ENCODE measurements at places on chromosomes 7 and 10.

- no peak for DNase-seq
Measured at GRCh38 chr10:24989867-24990266, 26.1 kb downstream of the ENKUR start.

DNA sequence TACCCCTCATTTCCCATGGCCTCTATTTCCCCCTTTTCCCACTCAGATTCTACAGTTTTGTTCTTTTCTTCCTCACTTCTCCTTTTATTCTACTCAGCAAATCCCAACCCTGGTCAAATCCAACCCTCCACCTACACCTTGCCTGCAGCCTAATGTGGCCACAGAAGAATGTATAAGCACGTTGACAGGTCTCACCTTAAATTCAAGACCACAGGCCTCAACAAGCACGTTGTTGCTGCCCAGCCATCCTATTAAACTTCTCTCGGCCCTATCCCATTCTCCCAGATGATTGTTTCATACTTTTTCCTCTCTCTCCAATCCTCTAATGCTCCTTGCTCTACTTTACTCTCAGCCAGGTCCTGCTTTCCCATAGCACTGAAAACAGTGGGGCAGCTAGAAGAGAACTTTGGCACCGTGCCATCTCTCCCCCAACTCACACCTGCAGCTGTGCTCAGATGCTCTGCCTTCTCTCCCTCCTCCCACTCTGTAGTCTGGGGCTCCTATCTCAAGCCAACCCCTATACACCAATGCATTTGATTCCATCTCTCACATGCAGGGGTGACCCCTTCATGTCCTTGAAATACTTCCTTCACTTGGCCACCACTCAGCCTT lies 6.8 kb upstream of the EIF3A start:
- no peak for DNase-seq

DNA sequence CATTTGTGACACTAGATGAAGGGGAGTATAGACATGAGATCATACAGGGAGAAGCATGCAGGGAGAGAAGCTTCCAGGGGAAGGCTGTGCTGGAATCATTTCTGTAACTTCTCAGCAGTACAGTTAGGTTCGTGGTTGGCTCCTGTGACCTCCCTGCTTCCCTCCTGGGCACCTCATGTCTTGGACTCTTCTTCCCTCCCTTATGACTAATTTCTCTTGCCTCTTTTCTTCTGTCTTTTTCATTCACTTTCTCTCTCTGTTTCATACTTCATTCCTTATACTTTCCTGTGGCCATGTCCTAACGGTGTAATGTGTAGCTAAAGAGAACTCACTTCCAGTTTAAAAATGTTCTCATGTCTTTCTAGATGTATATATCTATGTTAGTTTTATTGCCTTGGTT lies 19.1 kb upstream of the HKDC1 start:
- no peak for DNase-seq

DNA sequence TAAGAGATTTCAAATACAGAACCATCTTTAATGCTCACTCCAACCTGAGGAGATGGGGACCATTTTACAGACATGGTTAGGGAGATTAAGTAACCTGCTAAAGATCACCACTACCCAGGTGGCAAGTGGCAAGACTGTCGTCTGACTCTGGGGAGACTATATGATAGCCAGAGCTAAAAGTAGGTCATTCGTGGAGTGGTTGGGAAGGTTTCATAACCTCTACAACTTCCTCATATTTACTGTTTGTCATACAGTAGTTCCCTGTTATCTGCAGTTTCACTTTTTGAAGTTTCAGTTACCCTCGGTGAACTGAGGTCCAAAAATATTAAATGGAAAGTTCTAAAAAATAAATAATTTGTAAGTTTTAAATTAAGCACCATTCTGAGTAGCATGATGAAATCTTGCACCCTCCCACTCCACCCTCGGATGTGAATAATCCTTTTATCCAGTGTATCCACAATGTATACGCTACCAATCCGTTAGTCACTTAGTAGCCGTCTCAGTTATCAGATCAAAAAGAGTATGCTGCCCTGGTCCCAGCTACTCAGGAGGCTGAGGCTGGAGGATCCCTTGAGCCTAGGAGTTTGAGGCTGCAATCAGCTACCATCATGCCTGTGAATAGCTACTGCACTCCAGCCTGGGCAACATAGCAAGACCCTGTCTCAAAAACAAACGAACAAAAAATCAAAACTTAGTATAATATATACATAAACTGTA lies 14.9 kb upstream of the LGI1 start:
- DNase-seq: no peak

DNA sequence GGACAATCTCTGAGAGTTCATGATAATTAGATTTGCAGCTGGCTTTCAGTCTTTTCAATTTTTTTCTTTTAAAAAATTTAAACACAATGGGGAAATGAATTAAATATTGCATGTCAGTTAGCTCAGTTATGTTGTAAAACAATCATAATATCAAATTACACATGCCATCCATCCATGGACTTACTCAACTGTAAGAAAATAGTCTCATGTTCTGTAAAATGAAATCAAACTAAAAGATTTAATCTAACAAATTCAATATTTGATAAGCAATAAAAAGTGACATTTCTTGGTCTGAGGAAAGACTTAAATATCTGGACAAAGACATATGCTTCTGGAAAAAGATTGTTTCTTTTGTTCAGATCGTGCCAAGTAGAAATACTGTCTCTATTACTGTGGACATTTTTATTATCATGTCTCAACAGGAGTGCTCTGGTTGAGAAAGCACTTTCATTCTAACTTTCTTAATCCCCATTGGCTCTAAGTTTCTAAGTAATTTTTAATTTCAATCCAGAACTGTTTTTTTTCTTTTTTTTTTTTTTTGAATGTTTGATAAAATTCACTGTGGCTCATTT lies 179.2 kb upstream of the FAM3C start:
- DNase-seq: no peak

DNA sequence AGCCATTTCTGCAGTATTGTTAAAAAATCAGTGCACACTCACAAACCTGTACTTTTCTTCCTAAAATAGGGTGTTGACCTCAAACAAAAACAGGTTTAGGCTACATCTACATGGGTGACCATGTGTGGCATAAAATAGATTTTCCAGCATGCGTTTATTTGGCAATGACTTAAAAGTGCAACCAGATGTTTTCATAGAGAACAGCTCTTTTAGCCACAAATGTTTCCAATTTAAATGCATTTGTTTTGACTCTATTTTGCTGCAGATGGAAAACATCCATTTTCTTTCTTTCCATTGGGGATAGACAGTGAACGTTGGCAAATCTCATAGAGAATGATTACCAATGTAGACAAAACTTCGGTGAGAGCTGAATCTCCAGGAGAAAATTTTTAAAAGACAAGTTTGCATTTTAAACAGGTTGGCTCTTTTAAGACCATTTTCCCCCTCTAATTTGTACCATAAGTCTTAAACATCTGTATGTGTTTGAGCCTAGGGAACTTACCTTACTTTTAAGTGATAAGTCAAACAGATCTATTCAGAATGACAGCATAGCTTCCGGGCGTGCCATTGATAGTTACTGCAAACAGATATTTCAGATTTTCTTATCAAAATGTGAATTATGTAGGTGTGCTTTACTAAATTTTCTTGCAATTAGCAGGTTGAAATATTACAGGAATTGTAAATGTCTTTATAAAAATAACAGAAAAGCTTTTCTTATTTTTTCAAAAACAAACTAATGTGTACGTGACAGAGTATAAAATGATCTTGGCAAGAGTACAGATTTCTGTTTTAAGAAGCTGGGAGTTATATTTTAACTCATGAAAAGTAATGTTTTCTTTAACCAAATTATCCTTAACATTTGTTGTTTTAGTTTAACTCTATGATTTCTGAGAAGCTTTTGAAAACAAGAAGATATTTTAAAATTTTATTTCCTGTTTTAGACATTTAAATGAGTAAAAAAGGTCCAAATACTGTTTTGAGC lies 144.9 kb downstream of the HGF start:
- DNase-seq: no peak

DNA sequence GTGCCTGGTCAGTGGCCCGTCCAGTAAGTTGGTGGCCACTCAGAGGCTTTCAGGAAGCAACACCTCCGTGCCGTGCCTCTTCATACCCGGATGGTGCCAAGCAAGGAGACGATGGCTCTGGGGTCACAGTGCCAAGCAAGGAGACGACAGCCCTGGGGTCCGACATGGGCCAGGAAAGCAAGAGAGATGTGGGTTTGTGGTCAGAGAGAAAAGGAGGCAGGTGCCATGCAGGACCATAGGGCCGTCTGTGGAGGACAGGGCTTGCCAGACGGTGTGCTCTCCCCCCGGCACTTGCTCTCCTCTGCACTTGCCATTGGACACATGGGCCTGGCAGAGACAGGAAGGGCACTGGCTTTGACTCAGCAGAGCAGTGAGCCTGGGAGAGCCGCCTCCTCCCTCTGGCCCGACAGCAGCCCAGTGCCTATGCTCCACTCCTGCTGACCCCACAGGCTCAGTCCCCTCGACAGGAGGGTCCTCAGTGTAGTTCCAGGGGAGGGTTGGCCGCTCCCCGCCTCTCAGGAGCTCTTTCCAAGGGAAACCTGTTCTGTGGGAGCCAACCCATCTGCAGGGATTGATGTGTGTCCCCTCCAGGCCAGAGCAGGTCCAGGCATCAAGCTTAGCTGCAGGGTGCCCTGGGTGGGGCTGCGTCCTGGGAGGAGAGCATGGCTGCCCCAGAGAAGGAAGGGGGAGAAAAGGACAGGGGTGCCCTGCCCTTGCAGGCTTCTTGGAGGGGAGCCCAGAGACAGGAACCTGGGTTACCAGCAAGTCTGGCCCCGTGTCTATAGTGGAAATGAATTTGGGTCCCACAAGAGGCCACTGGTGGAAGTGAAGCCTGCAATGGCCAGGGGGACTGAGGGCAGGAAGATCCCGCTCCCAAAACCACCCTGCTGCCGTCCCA lies 7.6 kb upstream of the CALML5 start:
- no peak for DNase-seq

GRCh38 chr7:26060733-26061677 lies 91.0 kb upstream of the NFE2L3 start:
- DNase-seq: no peak

DNA sequence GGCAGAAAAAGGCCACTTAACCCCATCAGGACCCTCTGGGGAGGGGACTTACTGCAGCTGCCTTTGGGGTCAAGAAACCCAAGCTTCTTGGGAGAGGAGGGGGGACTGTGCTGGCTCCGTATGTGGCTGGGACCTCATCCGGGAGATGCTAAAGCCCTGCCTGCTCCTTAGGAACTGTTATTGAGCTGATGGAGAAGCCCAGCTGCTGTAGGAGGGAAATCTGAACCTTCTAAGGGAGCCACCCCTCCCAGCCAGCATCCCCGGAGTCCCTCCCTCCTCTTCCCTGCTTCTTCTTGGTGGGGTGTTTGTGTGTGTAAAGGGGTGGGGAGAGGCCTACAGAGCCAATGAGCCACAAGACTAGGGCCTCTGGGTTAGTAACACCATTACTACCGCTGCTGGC lies 8.2 kb downstream of the KCNIP2 start:
- no peak for DNase-seq

- DNase-seq: no peak
Measured at GRCh38 chr10:109475711-109476421, 447.4 kb downstream of the XPNPEP1 start.

- DNase-seq: no peak
Measured at GRCh38 chr7:124783271-124783670, 17.7 kb upstream of the GPR37 start.

GRCh38 chr10:131485732-131486131 lies 174.2 kb upstream of the TCERG1L start:
- no peak for DNase-seq

DNA sequence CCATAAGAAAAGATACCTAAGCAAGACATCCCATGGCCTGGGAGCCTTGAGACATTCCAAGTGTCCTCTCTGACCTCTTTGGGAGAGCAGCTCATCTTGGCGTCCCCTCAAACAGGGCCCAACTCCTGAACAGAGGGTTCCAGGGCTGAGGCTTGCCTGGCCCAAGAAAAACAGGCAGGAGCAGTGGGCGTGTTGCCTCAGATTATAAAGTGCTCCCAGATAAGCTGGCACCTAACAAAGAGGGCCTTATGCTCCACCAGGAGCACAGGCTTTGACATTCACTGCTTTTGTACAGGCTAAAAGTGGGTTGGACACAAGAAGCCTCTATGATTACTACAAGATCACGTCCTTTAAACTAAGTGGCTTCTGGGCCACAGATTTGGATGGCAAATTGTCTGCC lies 193.1 kb downstream of the FGFR2 start:
- no peak for DNase-seq

GRCh38 chr7:80520199-80520598 lies 8.3 kb upstream of the GNAT3 start:
- no peak for DNase-seq

GRCh38 chr10:130859427-130859826 lies 452.1 kb downstream of the TCERG1L start:
- no peak for DNase-seq

- DNase-seq: no peak
Measured at GRCh38 chr10:118563373-118563890, 32.0 kb downstream of the PRLHR start.

GRCh38 chr7:134440067-134440466 lies 18.8 kb downstream of the AKR1B1 start:
- DNase-seq: no peak

DNA sequence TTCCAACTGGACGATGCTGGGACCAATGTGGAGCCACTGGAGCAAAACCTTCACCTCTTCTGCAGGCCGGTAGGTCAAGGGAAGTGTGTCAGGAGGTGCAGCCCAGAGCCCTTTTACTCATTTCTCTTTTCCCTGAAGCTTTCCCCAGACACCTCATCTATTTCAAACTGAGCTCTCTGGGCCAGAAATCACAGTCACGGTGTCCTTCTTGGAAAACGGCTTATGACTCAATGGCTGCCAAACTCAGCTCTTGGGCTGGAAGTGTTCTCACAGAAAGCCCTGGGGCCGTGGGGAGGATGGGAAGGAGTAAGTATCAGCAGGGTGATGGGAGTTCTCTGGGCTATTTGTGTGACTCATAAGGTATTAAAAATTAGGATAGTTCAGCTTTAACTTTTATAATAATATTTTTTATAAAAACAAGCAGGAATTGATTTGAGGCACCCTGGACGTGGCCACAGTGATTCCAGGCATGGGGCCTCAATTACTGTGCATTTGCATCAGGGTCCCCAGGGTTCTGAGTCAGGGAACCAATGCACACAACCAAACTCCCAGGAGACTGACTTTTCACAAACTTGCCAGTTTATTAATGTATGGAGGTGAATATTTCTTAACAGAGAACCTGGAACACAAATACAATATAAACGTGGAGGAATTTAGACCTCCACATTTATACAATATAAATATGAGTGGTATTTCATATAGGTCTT lies 187.4 kb upstream of the TMEM72 start:
- no peak for DNase-seq

DNA sequence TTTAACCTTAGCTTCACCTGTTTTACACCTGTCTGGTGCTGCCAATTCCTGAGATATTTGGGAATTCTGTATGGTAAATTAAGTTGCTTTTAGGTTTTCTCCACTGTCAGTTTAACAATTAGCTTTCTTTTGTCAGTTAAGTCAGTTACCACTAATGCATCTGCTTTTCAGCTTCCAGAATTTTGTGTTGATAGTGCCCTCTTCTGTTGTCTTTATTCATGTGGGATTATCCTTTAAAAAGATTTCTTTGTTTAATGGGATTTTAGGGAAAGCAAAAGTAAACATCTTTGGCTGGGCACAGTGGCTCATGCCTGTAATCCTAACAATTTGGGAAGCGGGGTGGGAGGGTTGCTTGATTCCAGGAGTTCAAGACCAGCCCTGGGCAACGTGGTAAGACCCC lies 8.1 kb downstream of the TFAM start:
- no peak for DNase-seq

- no peak for DNase-seq
Measured at GRCh38 chr7:139116999-139117398, 7.5 kb upstream of the ZC3HAV1 start.

GRCh38 chr10:44465401-44466115 lies 80.7 kb upstream of the CXCL12 start:
- DNase-seq: no peak

GRCh38 chr7:128240696-128241386 lies at the start of gene LEP:
LEP (plus strand) TSS chr7:128241278; CDS start chr7:128252019, 10,741 bp downstream.
- DNase-seq: no peak

Measured in CD4-positive, alpha-beta T cell treated with Interferon gamma for 1 hour (primary cell).